ENCODE measurements at places on chromosomes 13 and 19. TPM values are rescaled to one million over a fixed set of nuclear protein-coding genes. Genes with fewer than 3 reads are reported as not detected.

The SPPL2B gene
- 69.8 TPM for total RNA-seq

GRCh38 chr13:44739539-44739938 is 163.4 kb upstream of the TSC22D1 start:
- DNase-seq = no peak

DNA sequence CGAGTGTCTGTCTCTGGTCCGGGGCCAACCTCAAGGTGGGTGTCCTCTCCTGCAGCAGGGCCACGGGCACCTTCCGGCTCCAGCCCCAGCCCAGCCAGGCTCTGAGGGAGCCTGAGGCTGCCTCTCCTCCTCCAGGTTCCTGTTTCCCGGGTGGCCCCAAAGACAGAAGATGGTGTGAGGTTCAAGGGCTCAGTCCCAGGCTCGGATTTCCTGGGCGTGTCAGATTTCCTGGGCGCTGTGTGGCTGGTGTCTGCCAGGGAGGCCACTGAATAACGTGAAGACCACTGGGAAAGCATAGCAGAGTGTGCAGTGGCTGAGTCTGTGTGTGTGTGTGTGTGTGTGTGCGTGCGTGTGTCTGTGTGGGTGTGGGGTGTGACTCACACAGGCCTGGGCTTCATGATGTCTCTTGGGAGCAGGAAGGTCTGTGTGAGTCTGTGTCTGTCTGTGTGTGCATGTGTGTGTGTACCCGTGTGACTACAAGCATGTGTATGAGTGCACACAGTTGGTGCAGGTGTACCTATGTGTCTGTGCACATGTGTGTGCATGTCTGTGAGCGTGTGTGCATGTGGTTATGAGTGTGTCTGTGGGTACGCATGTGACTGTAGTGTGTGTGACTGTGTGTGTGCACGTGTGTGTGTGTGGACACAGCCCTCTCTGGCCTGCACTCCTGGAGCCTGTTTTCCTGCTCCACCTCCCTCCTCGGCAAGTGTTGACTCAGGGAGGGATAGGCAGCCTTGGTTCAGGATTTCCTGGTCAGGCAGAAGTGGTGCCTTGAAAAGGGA is 28.3 kb downstream of the CEBPA start:
- peak; percentile 64 for DNase-seq

GRCh38 chr13:33582121-33582520 is 235.8 kb upstream of the RFC3 start:
- DNase-seq = no peak

The HNRNPA1L2 gene
- 8.9 TPM for total RNA-seq

The RASIP1 gene
- total RNA-seq = 0.71 TPM

The IZUMO2 gene
- total RNA-seq = not detected

- no peak for DNase-seq
Measured at GRCh38 chr13:28539625-28540286, 44.8 kb upstream of the FLT1 start.

DNA sequence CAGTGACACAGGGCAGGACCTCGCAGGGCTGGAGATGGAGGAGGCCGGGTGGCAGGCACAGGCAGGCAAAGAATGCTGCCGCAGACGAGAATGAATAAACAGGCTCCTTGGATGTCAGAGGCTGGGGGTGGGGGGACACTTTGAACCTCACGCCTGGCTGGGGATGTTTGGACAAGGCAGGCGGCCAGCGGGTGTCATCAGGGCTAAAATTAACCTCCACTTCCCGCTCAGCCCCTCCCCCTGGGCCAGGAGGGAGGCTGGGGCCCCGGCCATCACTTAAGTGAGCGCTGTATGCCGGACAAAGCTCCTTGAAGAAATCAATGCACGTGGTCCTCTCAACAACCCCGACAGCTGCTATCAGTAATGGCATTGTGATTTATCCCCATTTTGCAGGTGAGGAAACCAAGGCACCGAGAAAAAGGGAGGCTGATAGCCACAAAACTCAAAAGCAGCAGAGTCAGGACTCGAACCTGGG is 10.3 kb upstream of the FUT5 start:
- no peak for DNase-seq

The MARCHF2 gene
- 7.9 TPM for total RNA-seq

The TPT1 gene
- 2,188 TPM for total RNA-seq

DNA sequence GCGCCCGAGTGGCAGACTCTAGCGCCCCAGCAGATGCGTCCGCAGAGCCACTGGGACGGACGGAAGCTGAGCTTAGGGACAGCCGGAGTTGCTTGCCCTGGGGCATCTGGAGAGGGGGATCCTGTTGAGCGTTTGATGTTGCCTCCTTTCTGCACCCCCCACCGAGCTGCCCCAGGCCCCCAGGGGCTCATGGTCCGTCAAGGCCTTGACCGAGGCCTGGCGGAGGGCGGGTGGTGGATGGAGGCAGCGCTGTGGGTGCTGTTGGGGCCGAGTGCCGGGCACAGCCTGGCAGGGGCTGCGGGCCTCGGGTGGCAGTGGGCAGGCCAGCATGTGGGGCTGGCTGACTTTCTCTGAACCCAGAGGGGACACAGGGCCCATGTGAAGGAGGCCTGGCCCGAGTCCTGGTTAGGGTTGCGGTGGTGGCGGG is 2.7 kb downstream of the CSNK1G2 start:
- no peak for DNase-seq
